ENCODE measurements at places on chromosomes 7 and 10. TPM values are rescaled to one million over a fixed set of nuclear protein-coding genes. Genes with fewer than 3 reads are reported as not detected.

GRCh38 chr7:140512317-140513000 lies 33.2 kb upstream of the MKRN1 start:
- no peak for DNase-seq

- no peak for DNase-seq
These were observed 335.4 kb downstream of the PTPRN2 start for GRCh38 chr7:158252081-158252836.

- DNase-seq, result no peak
These were observed 316.0 kb upstream of the SEMA3C start for GRCh38 chr7:81234896-81235295.

DNA sequence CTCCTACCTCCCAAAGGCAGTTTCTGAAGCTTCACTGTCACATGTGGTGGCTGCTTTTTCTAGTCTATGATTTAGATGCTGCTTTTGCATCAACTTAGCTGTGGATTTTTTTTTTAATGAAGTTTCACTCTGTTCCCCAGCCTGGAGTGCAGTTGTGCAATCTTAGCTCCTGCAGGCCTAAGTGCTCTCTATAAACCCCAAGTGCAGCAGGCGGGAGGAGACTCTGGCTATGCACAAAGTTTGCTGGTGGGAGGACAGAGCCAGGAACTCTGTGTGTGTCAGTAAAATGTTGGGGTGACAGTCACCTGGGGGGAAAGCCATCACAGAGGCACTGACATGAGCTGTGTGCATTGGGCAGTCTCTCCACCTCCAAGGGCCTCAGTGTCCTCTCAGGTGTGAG lies 138.8 kb upstream of the FAM20C start:
- no peak for DNase-seq

DNA sequence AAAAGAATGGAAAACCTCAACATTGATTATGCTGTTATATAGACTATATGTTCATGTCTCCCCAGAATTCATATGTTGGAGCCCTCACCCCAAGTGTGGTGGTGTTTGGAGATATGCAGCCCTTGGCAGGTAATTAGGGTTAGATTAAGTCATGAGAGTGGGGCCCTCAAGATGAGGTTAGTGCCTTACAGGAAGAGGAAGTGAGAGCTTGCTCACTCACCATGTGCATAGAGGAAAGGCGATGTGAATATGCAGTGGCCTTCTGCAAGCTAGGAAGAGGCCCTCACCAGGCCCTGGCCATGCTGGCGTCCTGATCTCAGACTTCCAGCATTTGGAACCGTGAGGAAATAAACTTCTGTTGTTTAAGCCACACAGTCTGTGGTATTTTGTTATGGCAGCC lies 14.8 kb downstream of the ZNF33A start:
- no peak for DNase-seq

GRCh38 chr10:43906490-43906889 lies 257.8 kb upstream of the ZNF32 start:
- no peak for DNase-seq

GRCh38 chr7:2024567-2024918 lies 208.2 kb downstream of the MAD1L1 start:
- DNase-seq, result no peak

DNA sequence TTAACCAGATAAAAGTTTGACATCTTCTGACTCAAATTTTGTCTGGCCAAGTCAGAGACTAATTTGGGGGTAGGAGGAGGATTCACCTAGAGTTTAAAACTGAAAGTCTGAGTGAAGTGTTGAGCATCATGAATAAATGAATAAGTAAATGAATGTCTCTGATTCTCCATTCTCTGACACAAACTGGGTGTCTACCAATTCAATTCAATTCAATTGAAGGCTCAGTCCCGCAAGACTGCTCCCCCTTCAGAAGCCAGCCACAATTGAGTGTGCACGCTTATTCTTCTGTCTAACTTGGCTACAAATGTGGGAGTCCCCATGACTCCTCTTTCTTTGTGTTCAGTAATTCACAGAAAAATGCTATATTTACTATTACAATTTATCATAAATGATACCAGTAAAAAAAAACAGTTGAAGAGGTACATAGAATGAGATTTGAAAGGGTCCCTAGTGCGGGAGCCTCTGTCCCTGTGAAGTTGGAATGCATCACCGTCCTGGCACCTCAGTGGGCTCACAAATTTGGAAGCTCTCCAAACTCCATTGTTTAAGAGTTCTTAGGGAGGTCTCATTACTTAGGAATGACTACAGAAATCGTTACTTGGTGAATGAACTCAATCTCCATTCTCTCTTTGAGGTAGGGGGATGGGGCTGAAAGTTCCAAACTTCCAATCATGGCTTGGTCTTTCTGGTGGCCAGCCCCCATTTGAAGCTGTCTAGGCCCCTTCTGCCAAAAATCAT lies 243.7 kb upstream of the PHYHIPL start:
- no peak for DNase-seq

GRCh38 chr10:113867904-113868303 lies 13.4 kb downstream of the NHLRC2 start:
- DNase-seq, result no peak

DNA sequence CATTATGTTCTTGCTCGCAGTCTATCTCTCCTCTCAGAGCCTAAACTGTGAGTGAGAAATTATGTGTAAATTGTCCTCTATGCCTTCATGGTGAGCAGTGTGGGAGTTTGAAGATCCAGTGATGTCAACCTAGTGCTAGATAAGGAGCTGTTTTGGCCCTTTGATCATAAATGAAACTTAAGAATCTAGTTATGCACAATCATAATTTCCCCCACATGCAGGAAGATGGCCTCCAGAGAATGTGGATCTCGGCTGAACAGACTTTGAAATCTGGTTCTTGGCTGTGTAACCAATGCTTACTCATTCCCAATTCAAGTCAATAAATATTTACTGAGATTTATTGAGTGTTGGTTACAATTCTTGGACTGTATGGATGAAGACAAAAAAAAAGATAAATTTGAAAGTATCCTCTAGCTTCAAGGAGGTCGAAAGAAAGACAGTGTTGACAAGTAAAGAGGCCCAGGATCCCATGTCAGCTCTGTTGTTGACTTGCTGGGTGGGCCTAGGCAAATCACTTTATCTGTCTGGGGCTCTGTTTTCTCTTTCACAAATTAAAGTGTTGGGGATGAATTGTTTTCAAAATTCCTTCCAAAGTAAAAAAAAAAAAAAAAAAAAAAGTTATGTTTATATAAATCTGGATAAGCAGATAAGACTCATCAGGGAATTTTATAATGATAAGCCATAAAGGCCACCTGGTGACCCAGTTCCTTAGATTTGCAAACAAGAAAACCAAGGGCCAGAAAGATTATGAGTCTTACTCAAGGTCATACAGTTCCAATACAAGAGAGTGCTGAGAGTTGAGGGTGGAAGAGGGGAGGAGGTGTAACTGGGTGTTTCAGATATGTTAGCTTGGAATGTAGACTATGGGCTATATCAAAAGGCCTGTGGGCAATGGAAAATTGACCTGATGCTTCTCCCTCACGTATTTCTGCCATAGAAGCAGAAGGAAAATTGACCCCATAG lies 969.9 kb downstream of the KCNMA1 start:
- no peak for DNase-seq

DNA sequence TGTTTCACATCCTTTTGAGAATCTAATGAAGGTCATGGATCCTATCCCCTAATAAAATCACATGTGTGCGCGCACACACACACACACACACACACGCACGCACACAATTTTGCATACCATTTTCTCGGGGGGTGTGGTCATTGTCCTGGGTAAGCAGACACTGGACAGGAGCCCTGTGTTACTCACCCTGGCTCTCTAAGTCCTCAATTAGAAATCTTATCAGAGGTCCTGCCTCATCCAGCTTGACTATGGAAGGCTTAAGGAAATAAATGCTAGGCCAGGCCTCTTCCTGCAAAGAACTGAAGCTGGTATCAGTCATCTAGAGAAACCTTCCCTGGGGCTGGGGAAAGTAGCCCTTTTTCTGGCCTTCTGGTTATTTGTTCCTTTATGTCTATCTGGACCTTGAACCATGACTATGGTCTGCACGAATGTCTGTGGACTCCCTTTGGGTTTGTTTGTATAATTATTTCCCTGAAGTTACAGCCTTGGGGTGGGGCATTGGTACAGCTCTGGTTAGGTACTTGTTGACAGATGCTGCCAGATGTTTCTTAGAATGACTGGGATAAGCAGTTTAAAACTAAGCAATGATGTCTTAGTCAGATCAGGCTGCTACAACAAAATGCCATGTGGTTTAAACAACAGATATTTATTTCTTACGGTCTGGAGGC lies 208.5 kb downstream of the CCDC3 start:
- no peak for DNase-seq

DNA sequence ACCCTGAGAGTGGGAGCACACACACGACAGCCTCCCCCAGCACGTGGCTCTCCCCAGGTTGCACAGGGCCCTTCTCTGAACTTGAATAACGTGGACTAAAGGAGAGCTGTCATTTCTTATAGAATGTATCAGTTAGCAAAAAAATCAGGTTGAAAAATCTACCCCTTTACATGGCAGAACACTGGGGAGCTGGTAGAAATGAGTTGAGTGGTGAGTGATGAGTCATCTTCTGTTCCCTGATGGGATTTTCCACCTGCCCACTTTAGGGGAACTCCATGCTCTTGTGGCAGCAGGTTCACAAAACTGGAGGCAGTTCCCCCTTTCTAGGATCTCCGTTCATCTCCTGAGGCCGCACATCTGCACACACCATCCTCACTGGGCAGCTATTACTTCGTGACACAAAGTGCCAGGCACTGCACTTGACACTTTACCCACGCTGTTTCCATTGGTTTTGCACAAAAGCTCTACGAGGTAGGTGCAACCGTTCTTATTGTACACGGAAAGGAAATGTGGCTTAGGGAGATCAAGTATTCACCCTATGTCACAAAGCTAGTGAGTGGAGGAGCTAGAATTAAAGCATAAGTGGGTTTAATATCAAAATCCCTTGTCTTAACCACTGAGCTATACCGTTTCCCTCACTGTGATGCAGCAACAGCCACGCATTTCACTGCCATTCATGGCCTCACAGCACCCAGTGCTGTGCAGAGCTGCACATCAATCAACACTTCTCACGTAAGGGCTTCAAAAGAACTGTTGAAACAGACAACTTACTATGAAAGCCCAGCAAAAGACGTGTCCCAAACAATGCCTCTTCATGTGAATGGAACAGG lies 80.2 kb downstream of the RNF216 start:
- no peak for DNase-seq

DNA sequence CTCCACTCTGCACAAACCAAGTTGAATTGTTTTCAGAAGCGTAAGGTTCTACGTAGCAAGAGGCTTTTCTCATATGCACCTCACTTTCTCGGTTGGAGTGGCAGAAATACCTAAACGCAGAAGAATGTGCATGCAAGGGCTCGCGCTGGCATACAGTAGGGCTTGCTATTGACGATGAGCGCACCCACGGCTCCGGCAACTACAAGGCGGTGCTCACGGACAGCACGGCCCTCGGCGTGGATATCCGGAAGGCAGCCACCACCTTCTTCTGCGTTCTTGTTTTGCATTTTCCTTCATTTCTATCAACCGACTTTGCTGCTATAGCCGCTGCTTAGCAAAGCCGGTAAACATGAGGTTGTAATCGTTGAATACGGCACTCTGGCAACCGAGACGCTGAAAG lies 51.1 kb upstream of the UBE3C start:
- no peak for DNase-seq

GRCh38 chr10:124608093-124608721 lies 136.0 kb downstream of the FAM53B start:
- no peak for DNase-seq

DNA sequence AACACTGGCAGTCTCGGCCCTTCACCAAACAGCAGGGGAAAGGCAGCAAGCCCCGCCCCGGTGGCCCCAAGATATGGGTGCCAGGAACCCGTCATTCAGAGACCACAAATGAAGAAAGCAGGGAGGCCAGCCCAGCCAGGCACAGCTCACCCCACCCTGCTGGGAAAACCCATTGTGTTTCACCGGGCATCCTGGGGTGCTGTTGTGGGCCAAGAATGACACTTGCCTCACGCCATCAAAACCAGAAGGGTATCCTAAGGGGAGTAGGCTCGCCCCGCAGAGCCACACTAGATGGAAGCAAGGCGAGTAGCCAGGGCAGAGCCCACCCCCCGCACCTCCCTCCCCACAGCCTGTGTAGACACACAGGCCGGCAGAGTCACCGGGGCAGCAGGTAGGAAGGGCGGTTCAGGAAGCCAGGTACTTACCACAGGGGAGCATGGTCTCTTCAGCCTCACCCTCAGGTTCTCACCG lies 72.5 kb upstream of the KCNMA1 start:
- DNase-seq, result no peak

DNA sequence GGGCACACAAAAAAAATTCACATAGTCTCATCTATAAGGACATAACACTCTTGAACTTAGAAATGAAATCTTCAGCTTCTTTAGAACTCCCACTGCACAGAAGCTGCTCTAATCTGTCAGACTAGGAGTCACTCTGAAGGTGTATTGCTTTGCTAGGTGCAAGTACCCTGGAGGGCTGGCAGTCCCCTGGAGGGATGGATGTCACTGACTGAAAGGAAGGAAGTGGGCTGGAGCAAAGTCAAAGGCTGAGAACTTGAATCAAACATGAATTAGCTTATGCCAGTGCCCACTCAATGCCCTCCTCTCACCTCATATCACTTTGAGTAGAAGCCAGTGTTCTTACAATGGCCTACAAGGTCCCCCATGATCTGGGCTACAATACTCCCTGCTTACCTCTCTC lies 140.3 kb upstream of the ANKRD1 start:
- DNase-seq, result no peak

DNA sequence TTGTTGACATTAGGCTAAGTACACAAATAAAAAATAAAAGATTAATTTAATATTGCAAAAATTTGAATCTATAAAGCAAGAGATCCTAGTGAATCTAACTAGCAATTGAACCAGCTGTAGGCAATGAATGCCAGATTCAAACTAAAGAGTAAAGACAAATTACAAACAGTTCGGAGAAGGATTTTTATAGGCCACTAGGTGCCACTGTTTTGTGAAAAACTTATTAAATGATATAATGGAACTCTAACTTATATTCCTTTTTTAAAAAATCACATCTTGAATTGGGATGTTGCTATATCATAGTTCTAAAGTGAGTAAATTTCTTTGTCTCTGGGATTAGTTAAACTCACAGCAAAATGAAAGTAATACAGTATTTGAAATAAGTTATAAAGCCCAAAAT lies 39.1 kb upstream of the GNAI1 start:
- DNase-seq, result no peak

GRCh38 chr10:104498347-104499081 lies 142.6 kb upstream of the SORCS3 start:
- no peak for DNase-seq

- no peak for DNase-seq
These were observed 53.3 kb downstream of the NT5C2 start for GRCh38 chr10:103139803-103140202.

Gene MRLN
- not detected for total RNA-seq

Gene ZNF488
- not detected for total RNA-seq

Gene HOXA9
- total RNA-seq, result not detected

Gene IFIT1B
- total RNA-seq, result not detected

Gene PAPOLB
- not detected for total RNA-seq

Gene GFRA1
- total RNA-seq, result not detected

Gene H2AZ2
- total RNA-seq, result 368 TPM

Gene CYP17A1
- not detected for total RNA-seq

Gene DOCK1
- 0.06 TPM for total RNA-seq

Gene ATP5MK
- total RNA-seq, result 264 TPM

Gene EDRF1
- 45.8 TPM for total RNA-seq

Measured in activated naive CD8-positive, alpha-beta T cell treated with anti-CD3 and anti-CD28 coated beads, Interleukin-2, amount 10 ng/mL, durations not matched to agents 7 days and 5 days (primary cell).